ENCODE measurements at places on chromosomes 6 and 20.

DNA sequence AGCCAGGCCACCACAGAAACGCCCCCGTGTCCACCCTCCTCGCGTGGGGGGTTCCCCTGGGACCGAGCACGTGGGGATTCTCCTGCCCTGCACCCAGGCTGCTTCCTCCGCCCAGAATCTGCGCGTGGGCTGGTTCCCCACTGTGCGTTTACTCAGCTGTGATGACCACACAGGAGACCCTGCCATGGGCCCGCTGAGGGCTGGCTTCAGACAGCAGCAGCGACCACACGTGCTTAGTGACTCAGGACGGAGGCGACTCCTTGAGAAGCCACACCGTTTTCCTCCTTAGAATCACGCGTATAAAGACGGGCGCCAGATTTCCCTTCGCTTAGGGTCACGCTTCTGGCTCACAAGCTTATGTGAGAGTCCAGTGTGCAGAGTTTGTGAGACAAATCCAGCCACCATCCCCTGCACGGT is 63.9 kb upstream of the PDE10A start:
- H3K27me3 ChIP-seq = peaks cover 20% of the 10 kb centered on the region
- H3K27ac ChIP-seq = no peak overlapping the region
- no peak overlapping the region for H3K4me3 ChIP-seq

DNA sequence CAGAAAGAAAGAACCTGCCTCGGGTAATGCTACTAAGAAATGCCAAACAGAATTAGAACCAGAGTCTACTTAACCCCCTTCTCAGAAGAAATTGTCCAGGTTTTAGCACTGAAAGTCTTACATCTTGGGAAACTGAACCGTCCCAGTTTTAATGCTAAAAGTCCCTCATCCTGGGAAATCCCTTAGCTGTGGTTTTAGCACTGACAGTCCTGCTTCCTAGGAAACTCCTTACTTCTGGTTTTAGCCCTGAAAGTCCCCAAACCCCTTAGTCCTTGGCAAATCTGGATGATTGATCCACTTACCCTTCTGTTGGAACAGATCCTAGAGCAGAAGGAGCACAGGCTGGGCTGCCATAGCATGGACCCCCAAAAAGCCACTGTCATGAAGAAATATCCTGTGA is 4.8 kb upstream of the TMEM14A start:
- DNase-seq = no peak
- H3K27ac ChIP-seq = no peak overlapping the region
- peaks cover 4% of the 10 kb centered on the region for H3K4me1 ChIP-seq
- no peaks in the 10 kb centered on the region for H3K27me3 ChIP-seq

DNA sequence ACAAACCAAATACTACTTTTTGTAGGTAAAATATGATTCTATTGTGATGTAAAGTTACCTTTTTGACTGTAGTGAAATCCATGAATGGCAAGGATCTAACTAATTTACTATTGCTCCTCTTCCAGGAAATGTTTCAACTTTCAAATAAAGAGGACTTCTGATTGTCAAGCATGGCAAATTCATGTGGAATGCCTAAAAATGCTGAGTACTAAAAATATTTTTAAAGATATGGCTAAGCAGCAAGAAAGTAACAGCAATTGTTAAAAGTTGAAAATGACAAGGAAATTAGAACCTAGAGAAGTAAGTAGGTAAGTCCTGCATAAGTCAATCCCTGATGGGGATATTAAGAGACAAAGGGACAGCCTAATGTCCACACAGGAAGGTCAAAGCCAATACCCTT is 126.0 kb downstream of the BACH2 start:
- no peak overlapping the region for H3K27ac ChIP-seq
- no peak overlapping the region for H3K4me3 ChIP-seq
- H3K27me3 ChIP-seq = no peaks in the 10 kb centered on the region
- H3K36me3 ChIP-seq = no peaks in the 10 kb centered on the region

DNA sequence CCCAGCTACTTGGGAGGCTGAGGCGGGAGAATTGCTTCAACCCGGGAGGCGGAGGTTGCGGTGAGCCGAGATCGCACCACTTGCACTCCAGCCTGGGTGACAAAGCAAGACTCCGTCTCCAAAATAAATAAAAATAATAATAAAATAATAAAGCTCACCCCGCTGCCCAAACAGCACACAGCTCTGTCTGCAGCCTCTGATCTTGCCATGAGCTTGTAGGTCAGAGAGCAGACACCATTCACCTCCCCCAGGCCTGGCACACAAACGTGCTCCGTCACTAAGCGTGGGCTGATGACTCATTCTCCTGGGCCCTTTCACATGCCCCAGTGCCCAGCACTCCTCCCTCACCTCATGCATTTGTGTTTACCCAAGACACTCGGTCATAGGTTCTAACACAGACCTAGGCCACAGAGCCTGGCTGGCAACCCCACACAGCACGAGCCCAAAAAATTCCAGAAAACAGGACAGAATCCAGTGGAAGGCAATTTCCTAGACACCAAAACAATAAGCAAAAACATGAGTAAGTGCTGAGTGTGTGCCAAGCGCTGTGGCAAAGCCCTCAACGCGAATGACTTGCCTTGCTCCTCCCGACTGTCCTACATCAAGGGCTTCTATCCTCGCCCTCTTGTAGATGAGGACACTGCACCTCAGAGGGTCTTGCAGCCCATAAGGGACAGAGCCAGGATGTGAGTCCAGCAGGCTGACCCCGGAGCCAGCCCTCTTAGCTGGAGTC is 18.0 kb downstream of the ATP9A start:
- H3K4me1 ChIP-seq = no peaks in the 10 kb centered on the region
- H3K27ac ChIP-seq = no peak overlapping the region
- H3K27me3 ChIP-seq = peaks cover 6% of the 10 kb centered on the region
- no peak for DNase-seq
- H3K36me3 ChIP-seq = no peaks in the 10 kb centered on the region

- H3K4me3 ChIP-seq = no peak overlapping the region
- H3K4me1 ChIP-seq = no peaks in the 10 kb centered on the region
- H3K27ac ChIP-seq = no peak overlapping the region
- peaks cover 37% of the 10 kb centered on the region for H3K27me3 ChIP-seq
- no peak for DNase-seq
- peaks cover 3% of the 10 kb centered on the region for H3K36me3 ChIP-seq
These were observed 30.3 kb upstream of the TMEM181 start for GRCh38 chr6:158529629-158530028.

GRCh38 chr6:144590532-144590931 is 305.4 kb downstream of the UTRN start:
- H3K27me3 ChIP-seq = no peaks in the 10 kb centered on the region
- H3K27ac ChIP-seq = no peak overlapping the region
- no peak overlapping the region for H3K4me3 ChIP-seq
- DNase-seq = no peak
- H3K36me3 ChIP-seq = no peaks in the 10 kb centered on the region

GRCh38 chr6:30002871-30003270 is 58.2 kb upstream of the POLR1H start:
- no peak overlapping the region for H3K4me3 ChIP-seq
- peaks cover 2% of the 10 kb centered on the region for H3K36me3 ChIP-seq
- no peak overlapping the region for H3K27ac ChIP-seq

DNA sequence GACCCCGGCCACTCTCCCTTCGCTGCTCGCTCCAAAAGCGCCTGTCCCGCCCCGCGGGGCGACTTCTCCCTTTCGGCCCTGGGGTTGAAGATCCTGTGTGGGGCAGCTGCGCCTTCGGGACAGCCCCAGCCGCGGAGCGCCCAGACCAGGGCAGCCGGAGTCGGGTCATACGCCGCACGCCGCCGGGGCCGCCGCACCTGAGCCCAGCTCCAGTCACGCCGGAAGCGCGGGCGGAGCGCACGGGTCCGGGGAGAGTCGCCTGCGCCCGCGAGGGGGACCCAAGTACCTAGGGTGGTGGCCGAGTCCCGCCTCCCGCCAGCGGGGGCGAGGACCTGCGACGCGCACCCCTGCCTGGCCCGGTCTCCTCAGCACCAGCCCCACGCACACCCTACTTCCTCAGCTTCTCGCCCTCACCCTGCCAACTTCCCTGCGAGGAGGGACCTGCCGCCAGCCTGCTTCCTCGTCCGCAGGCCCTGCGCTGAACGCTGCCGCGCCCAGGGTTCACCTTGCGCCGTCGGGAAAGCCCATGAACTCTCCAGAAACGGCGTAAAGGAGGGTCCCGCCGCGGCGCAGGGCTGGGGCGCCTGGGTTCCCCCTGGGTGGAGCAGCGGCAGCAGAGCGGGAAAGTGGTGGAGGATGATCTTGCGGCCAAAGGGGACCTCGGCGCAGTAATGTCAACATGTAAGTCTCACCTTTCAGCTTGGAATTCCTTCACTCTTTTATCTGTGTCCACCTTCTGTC is at the start of gene ADGRG6:
Gene ADGRG6 (plus strand): TSS at position 357 of the 741 bp plus-strand sequence. CDS start 323 bp downstream, at position 680.
- H3K4me1 ChIP-seq = peaks cover 7% of the 10 kb centered on the region
- H3K27me3 ChIP-seq = peaks cover 39% of the 10 kb centered on the region
- DNase-seq = peak; percentile 4
- no peaks in the 10 kb centered on the region for H3K36me3 ChIP-seq
- H3K4me3 ChIP-seq = peak within 1 kb of the TSS; percentile 84

GRCh38 chr6:32659856-32660595 is 6.4 kb downstream of the HLA-DQB1 start:
- H3K4me3 ChIP-seq = no peak overlapping the region
- H3K27me3 ChIP-seq = no peaks in the 10 kb centered on the region
- H3K27ac ChIP-seq = peak overlapping the region; percentile 67
- H3K36me3 ChIP-seq = peaks cover 4% of the 10 kb centered on the region

- no peaks in the 10 kb centered on the region for H3K4me1 ChIP-seq
- no peak overlapping the region for H3K4me3 ChIP-seq
- DNase-seq = no peak
- H3K36me3 ChIP-seq = no peaks in the 10 kb centered on the region
- H3K27ac ChIP-seq = no peak overlapping the region
- peaks cover 36% of the 10 kb centered on the region for H3K27me3 ChIP-seq
These were observed 83.8 kb downstream of the FNDC1 start for GRCh38 chr6:159252955-159253508.

GRCh38 chr6:43215066-43215465 is 14.2 kb downstream of the DNPH1 start:
- no peak overlapping the region for H3K4me3 ChIP-seq
- H3K27me3 ChIP-seq = no peaks in the 10 kb centered on the region
- DNase-seq = no peak
- H3K27ac ChIP-seq = no peak overlapping the region

DNA sequence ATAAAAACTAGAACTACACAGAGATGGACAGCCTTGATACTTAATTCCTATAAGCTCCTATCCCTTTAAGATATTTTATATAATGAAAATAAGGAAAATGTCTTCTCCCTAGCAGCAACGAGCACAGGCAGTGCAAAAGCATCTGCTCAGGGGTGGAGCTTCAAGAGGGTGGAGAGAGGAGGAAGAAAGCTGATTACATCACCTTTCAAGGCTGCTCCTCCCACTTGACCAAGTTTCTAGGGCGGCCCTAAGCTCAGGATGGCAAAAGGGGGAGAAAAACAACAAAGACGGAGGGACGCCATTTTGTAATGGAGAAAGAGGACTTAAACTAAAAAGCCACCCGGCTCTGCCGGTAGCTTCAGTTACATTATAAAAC is 2.2 kb downstream of the PPP1R10 start:
- peak overlapping the region; percentile 97 for H3K27ac ChIP-seq
- H3K27me3 ChIP-seq = no peaks in the 10 kb centered on the region
- H3K4me1 ChIP-seq = peaks cover 49% of the 10 kb centered on the region

DNA sequence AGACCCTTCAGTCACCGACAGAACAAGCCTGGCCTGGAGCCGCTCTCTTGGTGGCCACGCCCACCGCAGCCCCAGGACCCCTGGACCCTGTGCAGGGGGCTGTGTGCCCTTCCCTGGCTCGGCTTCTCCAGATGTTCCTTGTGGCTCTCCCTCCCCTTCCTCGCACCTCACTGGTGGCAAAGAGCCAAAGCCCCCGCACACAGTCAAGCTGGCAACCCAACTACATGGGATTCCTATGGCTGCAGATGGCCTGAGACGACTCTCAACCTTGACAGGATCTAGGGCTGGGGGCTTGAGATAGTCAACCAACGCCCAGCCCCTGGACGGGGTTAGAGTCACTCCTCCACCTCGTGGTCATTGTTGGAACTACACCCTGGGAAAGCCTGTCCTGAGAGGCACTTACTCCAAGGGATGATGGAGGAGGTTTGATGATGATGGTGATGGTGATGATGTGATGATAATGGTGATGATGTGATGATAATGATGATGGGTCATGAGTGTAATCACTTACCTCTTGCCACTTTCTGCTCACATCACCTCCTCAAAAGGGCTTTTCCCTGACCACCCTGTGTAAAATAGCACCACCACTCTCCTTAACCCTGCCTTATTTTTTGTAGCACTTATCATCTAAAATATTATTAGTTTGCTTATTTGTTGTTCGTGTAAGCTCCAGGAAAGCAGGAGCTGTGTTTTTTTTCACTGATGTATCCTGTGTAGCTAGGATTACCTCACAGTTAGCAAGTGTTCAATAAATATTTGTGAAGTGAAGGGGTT is 278.4 kb downstream of the LRFN2 start:
- no peak for DNase-seq
- H3K36me3 ChIP-seq = no peaks in the 10 kb centered on the region
- H3K4me1 ChIP-seq = peaks cover 3% of the 10 kb centered on the region
- H3K4me3 ChIP-seq = peak overlapping the region; percentile 19
- peaks cover 44% of the 10 kb centered on the region for H3K27me3 ChIP-seq
- no peak overlapping the region for H3K27ac ChIP-seq

DNA sequence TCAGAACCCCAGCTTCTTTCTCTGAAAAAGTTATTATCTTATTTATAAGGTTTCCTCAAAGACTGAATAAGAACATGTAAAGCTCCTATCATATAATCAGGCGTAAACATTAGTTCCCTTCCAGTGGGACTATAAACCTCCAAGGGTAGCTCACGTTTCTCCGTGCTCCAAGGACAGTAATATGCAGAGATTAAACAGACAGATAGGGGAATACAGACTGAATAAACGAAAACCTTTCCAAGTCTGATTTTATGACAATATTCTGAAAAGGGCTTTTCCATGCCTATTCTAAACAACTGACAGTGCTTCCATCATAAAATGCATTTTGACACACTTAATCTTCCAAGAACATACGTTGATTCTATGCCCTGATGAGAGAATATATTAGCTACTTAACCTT is 22.8 kb downstream of the BACH2 start:
- DNase-seq = no peak
- H3K27ac ChIP-seq = peak overlapping the region; percentile 97

GRCh38 chr6:161238081-161238480 is 35.8 kb downstream of the AGPAT4 start:
- DNase-seq = no peak
- no peaks in the 10 kb centered on the region for H3K36me3 ChIP-seq
- H3K4me3 ChIP-seq = no peak overlapping the region
- no peaks in the 10 kb centered on the region for H3K27me3 ChIP-seq
- H3K4me1 ChIP-seq = peaks cover 17% of the 10 kb centered on the region
- peak overlapping the region; percentile 72 for H3K27ac ChIP-seq

DNA sequence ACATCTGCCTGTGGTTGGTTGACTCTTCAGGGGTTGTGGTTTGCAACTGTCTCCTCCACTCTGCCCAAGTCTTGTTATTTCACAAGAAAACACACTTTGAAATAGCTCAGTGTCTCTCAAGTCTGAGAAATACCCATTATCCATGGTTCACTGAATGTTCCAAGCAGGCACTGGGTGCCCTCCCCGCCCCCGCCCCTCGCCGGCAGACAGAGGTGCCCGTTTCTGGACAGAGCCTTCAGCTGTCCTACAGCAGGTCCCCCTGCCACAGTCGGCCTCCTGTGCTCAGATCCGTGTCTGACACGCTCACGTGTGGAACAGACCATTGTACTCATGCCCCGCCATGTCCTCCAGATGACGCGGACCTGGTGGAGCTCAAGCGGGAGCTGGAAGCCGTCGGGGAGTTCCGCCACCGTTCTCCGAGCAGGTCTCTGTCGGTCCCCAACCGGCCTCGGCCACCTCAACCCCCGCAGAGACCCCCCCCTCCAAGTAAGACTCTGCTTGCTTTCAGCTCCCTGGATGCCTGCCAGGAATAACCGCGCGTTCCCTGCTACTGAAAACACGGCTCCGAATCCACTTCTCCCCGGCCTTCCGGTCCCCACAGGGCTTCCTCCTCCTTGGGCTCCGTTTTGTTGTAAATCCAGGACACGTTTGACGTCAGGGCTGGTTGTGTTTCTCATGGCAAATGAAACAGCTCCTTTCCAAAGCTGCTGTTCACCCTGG is 81.4 kb downstream of the SERAC1 start:
- peaks cover 12% of the 10 kb centered on the region for H3K36me3 ChIP-seq
- peaks cover 5% of the 10 kb centered on the region for H3K4me1 ChIP-seq
- no peak for DNase-seq

All from T-helper 17 cell (primary cell).